ENCODE measurements at places on chromosomes 6 and 20.

- DNase-seq: no peak
These were observed 66.7 kb downstream of the SYNDIG1 start for GRCh38 chr20:24535941-24536730.

DNA sequence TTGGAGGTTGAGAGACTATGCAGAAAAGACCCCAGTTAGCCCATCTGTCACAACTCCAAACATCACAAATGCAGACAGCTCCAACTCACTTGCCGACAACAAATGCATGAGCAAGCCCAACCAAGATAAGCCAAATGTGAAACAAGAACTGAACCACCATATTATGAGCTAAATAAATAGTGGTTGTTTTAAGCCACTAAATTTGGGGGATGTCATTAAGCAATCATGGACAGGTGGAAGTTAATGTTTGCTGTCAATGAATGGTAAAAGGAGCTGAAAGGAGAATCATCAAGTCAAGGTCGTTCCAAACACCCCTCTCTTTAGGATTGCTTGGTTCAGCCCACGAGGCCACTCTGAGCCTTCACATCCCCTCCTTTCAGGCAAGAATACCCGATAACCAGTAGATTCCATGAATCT, 71.2 kb upstream of the PLCB4 start:
- DNase-seq: no peak

GRCh38 chr6:119533603-119534279, 184.2 kb upstream of the MAN1A1 start:
- DNase-seq: peak; percentile 65

DNA sequence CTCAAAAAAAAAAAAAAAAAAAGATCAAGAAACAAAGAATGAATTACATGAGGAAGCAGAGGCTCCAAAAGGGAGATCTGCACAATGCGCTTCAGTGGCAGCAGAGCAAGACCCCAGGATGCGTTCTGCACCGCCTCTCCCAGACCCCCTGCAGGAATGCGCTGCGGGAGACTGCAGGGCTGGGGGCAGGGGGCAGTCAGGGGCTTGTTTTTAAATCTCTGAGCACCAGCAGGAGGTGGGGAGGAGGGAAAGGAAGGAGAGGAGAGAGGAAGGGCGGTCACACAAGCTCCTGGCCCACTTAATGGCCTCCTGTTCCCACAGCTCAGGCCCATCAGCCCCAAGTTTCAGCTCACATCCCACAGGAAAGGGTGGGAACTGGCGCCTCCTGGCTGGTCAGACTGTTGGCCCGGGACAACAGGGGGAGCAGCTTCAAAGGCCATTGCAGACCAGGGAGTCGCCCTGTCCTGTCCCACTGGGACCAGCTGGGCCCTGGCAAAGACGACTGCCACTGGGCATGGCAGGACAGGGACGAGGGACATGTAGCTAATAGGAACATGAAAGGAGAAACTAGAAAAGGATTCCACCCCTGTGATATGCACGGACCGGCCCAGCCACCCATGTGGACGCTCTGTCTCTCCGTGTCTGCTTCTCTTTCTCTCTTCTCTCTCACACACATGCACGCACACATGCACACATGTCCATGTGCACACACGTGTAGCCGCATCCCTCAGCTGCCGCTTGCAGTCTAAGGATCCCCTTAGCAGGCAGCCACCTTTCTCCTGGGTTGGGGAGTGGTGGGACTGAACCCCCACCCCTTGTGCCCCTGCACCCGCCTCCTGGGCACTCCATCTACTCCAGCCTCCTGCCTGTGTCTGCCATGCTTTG, 34.7 kb downstream of the TFEB start:
- DNase-seq: no peak

GRCh38 chr6:55423933-55424332, 96.7 kb downstream of the GFRAL start:
- DNase-seq: no peak

GRCh38 chr6:127204281-127204680, 62.4 kb upstream of the RNF146 start:
- no peak for DNase-seq
